ENCODE measurements at places on chromosomes 2 and 18.
A peak's percentile ranks its signal among the peaks of the same experiment; 100 is the strongest.

- no peak for DNase-seq
- H3K27me3 ChIP-seq: no peaks in the 10 kb centered on the region
- H3K36me3 ChIP-seq: peaks cover 36% of the 10 kb centered on the region
- H3K4me1 ChIP-seq: peaks cover 68% of the 10 kb centered on the region
- peak overlapping the region; percentile 77 for H3K27ac ChIP-seq
Observed at GRCh38 chr2:68738906-68739594, 4.4 kb downstream of the ARHGAP25 start.

DNA sequence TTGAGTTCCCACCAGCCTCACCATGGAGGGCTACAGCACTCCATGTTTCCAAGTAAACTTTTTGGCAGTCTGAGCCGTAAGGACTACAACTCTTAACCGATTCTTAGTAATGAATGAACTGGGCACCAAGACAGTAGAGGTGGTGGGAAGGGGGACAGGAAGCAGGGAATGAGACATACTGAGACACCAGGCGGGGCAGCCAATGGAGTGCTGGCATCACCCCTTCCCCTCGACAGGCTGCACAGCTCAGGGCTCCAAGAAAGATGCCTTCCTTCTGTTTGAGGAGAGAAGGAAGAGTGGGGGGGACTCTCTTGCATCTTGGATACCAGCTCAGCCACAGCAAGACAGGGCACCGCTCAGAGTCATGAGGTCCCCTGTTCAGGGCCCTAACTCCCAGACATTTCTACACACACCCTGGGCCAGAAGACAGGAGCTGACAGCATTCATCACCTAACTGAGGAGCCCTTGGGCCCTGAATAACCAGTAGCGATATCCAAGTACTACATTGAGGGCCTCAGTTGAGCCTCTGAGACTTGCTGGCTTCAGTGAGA lies 45.2 kb downstream of the USP34 start:
- no peak overlapping the region for H3K4me3 ChIP-seq
- peaks cover 39% of the 10 kb centered on the region for H3K4me1 ChIP-seq
- H3K27me3 ChIP-seq: no peaks in the 10 kb centered on the region
- DNase-seq: no peak

- no peak overlapping the region for H3K4me3 ChIP-seq
- no peak overlapping the region for H3K27ac ChIP-seq
- DNase-seq: no peak
- H3K4me1 ChIP-seq: peaks cover 9% of the 10 kb centered on the region
- no peaks in the 10 kb centered on the region for H3K36me3 ChIP-seq
Observed at GRCh38 chr2:128269990-128270671, 48.5 kb downstream of the HS6ST1 start.

- no peaks in the 10 kb centered on the region for H3K36me3 ChIP-seq
- H3K4me1 ChIP-seq: no peaks in the 10 kb centered on the region
- H3K27me3 ChIP-seq: no peaks in the 10 kb centered on the region
- H3K27ac ChIP-seq: no peak overlapping the region
- H3K4me3 ChIP-seq: no peak overlapping the region
- DNase-seq: no peak
Observed at GRCh38 chr2:117553448-117553847, 261.0 kb upstream of the DDX18 start.

GRCh38 chr2:136741471-136741870 lies 23.9 kb upstream of the THSD7B start:
- no peak overlapping the region for H3K27ac ChIP-seq
- H3K4me3 ChIP-seq: no peak overlapping the region
- peaks cover 3% of the 10 kb centered on the region for H3K27me3 ChIP-seq

DNA sequence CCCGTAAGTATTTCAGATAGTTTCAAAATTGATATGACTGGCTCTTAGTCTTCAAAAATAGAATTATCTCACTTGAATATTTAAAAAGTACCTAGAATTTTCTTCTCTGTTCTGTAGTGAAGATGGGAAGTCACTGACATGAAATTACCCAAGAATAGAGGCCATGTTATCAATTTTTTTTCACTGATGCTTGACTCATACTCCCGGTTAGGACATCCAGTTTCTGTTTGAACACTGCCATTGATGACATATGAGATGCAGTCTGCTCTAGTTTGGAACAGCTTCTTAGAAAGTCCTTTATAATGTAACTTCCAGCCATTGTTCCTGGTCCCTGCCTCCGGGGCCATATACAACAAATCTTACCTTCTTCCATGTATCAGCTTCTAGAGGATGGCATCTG lies 26.0 kb downstream of the MAP3K20 start:
- H3K4me1 ChIP-seq: no peaks in the 10 kb centered on the region
- no peak overlapping the region for H3K4me3 ChIP-seq
- H3K27ac ChIP-seq: no peak overlapping the region
- no peaks in the 10 kb centered on the region for H3K27me3 ChIP-seq

GRCh38 chr2:219570924-219571310 lies 422 bp downstream of the OBSL1 start:
- H3K4me3 ChIP-seq: peak overlapping the region; percentile 12
- H3K27me3 ChIP-seq: peaks cover 29% of the 10 kb centered on the region
- no peak for DNase-seq
- H3K27ac ChIP-seq: no peak overlapping the region

DNA sequence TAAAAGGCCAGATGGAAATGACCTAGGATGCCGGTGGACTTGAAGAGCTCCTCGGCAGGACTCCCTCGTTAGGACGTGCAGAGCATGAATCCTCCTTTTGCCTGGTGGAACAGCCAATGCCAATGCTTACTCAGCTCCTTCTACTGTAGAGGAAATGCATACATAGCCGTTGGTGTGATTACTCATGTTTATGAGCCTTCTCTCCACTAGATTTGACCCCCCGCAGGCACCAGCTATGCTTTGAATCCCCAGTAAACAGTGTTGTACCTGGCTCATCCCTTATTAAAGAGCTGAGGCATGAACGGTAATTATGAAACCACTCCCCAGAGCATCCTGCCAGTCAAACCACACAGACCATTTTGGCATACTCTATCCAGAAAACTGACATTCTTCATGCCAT lies 172.8 kb downstream of the ANTXR1 start:
- no peaks in the 10 kb centered on the region for H3K36me3 ChIP-seq
- H3K4me1 ChIP-seq: no peaks in the 10 kb centered on the region
- no peak for DNase-seq
- no peak overlapping the region for H3K27ac ChIP-seq
